Naive thymus-derived CD4-positive, alpha-beta T cell (primary cell): ENCODE measurements at places on chromosomes 3 and 15. TPM values are rescaled to one million over a fixed set of nuclear protein-coding genes. Genes with fewer than 3 reads are reported as not detected.

Gene KLHL40
- not detected in 2 replicates for total RNA-seq

Gene TM4SF4
- total RNA-seq: not detected in 2 replicates

GRCh38 chr3:43747641-43748040, 56.9 kb downstream of the ABHD5 start:
- H3K4me3 ChIP-seq: no peak overlapping the region
- no peaks in the 10 kb centered on the region for H3K27me3 ChIP-seq
- H3K36me3 ChIP-seq: no peaks in the 10 kb centered on the region
- no peak for DNase-seq

Gene SEMA7A
- 1.6 TPM for total RNA-seq

Gene GADL1
- total RNA-seq: not detected

Gene CP
- total RNA-seq: not detected

GRCh38 chr15:60006873-60007272, 2.8 kb downstream of the FOXB1 start:
- no peaks in the 10 kb centered on the region for H3K36me3 ChIP-seq
- peaks cover 26% of the 10 kb centered on the region for H3K27me3 ChIP-seq
- H3K4me1 ChIP-seq: peaks cover 27% of the 10 kb centered on the region
- H3K27ac ChIP-seq: no peak overlapping the region
- H3K4me3 ChIP-seq: peak overlapping the region; percentile 49

DNA sequence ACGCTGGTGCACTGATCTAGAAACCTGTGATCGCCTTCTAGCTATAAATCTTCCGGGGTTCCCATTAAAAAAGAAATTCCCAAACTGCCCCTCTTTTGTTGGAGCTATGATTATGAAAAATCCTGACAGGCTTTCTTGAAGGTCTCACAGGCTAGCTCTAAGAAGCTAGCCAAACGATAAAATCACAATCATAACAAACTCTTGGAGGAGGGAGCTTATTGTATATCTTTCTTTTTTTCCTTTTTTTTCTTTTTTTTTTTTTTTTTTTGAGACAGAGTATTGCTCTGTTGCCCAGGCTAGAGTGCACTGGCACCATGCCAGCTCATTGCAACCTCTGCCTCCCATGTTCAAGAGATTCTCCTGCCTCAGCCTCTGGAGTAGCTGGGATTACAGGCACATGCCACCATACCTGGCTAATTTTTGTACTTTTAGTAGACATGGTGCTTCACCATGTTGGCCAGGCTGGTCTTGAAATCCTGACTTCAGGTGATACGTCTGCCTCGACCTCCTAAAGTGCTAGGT, 72.0 kb downstream of the MYO1E start:
- peak overlapping the region; percentile 36 for H3K4me3 ChIP-seq
- no peaks in the 10 kb centered on the region for H3K36me3 ChIP-seq
- H3K27ac ChIP-seq: no peak overlapping the region

Gene ADGRG7
- not detected in 2 replicates for total RNA-seq

GRCh38 chr15:57476533-57476975, 100.2 kb downstream of the CGNL1 start:
- H3K27me3 ChIP-seq: no peaks in the 10 kb centered on the region
- DNase-seq: no peak
- no peak overlapping the region for H3K4me3 ChIP-seq
- H3K4me1 ChIP-seq: no peaks in the 10 kb centered on the region
- H3K36me3 ChIP-seq: no peaks in the 10 kb centered on the region

DNA sequence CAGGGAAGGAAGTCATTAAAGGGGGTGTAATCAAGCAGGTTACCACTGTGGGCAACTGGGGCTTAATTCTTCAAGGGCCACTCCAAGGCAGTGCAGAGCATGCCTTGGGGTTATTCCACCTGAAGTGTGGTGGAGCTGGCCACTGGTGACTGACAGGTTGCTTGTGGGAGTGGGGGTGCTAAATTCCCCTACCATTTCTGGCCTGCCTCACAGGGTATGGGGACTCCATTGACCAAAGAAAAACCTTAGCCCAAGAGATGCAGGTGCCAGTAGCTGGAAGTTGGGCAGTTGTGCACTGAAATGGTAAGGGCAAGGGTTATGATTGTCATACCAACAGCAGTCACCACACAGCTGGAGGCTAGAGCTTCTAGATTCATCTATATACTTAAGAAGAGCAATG, 93.4 kb downstream of the ZNF621 start:
- no peak for DNase-seq
- peaks cover 3% of the 10 kb centered on the region for H3K27me3 ChIP-seq

GRCh38 chr3:141454906-141455602, 31.8 kb upstream of the RASA2 start:
- DNase-seq: peak; percentile 41
- peaks cover 10% of the 10 kb centered on the region for H3K4me1 ChIP-seq
- no peaks in the 10 kb centered on the region for H3K36me3 ChIP-seq
- no peaks in the 10 kb centered on the region for H3K27me3 ChIP-seq

Gene CCDC54
- not detected for total RNA-seq
